Foreskin keratinocyte (primary cell): ENCODE measurements at places on chromosomes 5 and 9. TPM values are rescaled to one million over a fixed set of nuclear protein-coding genes. Genes with fewer than 3 reads are reported as not detected.

The SPATA31A6 gene
- total RNA-seq = not detected in 2 replicates

The CDHR2 gene
- 0.04 and 0.27 TPM in 2 replicates for total RNA-seq

The ARID3C gene
- 0.07 and 0.17 TPM in 2 replicates for total RNA-seq

The RNF183 gene
- not detected in 2 replicates for total RNA-seq
